ENCODE measurements at places on chromosomes 4 and X.

DNA sequence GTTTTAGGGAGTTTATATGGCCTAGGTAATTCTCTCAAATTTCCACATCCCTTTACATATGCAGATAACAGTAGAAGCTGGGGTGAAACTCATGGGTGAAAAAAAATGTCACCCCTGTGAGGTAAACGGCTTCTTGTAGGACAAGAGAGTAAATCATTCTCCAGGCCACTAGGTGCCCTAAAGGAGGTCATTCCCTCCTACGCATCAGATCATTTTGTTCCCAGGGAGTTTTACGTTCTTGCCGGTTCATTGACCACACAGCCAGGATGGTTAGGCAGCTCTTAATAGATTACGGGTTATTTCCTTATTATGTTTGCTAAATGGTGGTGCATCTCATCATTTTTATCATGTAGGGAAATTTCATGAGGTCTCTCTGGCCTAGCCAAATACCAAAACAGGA, 225.8 kb upstream of the NOCT start:
- DNase-seq: no peak

DNA sequence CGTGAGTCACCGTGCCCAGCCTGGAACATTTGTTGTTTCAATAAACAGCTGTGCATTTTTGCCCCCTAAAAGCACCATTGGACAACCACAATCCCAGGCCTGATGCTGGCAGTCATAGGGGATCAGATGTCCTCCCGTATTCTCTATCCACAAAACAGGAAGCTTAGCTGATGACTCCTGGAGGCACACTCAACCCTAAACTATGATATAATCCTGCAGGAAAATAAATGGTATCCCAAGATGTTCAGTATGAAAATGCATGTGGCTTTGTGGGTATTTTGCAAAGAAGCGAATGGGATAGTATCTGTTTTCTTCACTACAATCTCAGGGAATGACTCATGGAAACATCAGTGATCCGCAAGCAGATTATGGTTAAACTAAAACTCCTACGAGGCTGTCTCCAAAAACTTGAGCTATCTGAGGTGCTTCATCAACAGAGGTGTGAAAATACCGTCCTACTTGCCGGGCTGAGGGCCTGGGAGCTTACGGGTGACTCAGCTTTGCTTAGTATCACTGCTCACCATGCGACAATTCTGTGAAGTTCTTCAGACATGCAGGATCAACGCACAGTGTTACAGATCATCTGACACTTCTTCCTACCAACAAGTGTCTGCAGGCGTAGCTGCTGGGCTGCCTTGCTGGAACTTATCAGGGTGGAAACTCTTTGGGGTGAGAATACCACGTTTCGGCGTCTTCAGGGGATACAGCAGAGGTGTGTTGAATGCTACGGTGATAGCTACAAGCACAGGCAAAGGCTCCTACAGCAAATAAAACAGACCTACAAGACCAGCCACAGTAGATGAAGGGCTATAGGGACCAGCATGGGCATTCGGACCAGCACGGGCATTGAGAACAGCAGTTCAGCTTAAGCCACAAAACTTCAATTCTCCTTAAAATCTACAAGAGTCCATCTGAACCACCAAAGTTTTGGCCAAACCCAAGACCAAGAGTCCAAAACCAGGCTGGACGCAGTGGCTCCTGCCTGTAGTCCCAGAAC, 148.5 kb downstream of the DHRSX start:
- peak; percentile 94 for DNase-seq

- no peak for DNase-seq
Observed at GRCh38 chr4:8385106-8385505, 55.4 kb downstream of the ACOX3 start.

DNA sequence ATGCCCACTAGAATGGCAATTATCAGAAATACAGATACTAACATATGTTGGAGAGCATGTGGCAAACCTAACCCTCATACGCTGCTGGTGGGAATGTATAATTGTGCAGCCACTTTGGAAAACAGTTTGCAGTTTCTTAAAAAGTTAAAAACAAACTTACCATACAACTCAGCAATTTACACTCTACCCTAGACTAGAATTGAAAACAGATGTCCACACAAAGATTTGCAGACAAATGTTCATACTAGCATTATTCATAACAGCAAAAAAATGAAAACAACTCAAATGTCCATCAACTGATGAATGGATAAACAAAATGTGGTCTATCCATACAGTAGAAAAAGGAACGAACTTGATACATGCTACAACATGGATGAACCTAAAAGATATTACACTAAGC, 64.4 kb downstream of the SLC9A7 start:
- DNase-seq: no peak

GRCh38 chr4:124230268-124230667, 482.3 kb downstream of the ANKRD50 start:
- no peak for DNase-seq

DNA sequence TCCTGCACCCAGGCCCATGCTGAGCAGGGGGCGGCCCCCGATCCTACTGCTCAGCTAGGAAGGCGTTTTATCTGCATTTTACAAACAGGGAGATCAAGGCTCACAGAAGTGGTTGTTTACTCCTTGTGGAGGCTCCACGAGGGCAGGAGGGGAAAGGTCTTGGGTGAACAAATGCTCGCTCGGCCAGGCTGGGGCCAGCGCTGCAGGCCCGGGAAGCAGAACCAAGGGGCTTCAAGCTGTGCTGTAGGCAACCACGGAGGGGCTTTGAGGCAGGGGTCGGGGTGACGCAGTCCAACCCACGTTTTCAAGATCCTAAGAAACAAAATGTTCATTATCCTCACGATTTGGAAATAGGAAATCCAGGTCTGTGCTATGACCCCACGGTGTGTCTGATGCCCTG, 125.8 kb downstream of the HMX1 start:
- DNase-seq: no peak

DNA sequence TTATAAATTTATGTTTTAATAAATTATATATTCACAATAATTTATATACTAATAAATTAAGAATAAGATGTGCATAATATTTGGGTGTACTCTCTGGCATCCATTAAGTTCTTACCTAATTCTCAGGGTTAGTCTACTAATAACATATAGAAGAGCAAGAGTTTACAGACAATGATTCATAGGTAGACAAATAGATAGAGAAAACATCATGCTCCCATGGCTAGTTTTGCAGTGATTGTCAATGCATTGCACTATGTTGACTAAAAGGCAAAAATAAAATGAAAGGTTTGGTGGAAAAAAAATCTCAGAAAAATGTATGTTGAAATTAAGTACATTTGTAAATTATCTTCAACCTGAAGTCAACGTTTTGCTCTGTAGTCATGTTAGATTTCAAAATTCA, 606.0 kb downstream of the KCTD8 start:
- DNase-seq: no peak

DNA sequence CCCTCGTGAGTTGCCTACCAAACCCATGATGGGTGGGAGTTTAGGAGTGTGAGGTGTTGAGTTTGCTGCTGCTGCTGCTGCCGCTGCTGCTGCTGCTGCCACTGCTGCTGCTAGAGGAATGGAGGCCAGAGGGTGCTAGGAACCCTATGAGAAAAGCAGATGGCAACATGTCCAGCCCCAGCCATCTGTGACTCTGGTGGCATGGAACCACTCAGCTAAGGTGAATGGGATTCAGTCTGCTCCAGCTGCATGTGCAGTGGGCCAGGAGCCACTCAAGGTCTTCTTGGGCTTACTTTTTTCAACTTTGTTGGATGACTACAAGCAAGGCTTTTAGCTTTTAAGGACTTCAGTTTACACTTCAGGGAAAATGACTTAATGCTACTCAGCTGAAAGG, 103.8 kb downstream of the RTL5 start:
- no peak for DNase-seq

DNA sequence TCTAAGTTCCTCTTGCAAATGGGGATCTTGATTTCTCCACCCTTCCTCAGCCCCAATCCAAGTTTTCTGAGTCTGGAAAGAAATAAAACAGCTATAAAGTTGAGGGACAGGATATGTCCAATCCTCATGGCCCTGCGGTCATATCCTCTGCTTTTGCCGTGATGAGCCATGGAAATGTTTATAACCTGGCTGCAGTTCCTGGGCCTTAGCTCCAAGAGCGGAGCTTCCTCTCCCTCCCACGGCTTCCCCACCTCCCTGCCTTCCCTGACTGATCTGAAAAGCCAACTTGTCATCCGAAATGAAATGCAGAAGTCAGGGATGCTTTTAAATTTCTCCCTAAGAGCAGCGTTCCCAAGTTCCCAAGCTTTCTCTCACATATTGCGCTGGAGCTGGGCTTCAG, 221.5 kb upstream of the SFRP2 start:
- no peak for DNase-seq

GRCh38 chr4:76036855-76037254, 985 bp upstream of the CXCL11 start:
- no peak for DNase-seq

- DNase-seq: no peak
Observed at GRCh38 chrX:153644356-153645125, 2.5 kb upstream of the DUSP9 start.

DNA sequence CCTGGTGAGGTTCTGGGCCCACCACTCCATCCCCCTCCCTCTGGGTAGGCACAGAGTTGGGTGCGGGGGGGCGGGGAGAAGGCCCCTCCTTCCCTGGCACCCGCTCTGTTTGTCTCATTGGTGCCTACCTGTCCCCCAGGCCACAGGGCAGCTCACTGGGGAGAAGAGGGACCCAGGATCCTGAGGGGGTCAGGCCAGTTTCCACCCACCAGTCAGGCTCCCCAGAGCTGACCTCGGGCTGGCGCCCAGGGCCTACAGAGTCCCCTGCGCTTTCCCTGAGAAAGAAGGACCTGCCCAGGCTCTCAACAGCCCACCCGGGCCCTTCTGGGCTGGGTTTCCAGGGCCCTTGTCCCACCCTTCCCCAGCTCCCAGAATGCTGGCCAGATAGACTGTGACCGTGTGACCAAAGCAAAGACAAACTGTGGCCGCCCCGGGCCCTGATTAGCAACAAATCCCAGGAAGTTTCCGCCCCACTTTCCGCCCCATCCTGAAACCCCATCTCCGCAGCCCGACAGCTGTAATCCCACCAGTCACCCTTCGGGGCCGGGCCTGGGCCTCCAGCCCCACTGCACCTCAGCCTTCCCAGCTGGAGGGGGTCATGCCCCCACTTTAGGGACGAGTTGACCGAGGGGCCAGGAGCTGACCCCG, 33.8 kb upstream of the FGFR3 start:
- no peak for DNase-seq

- no peak for DNase-seq
Observed at GRCh38 chr4:528835-529234, 29.8 kb downstream of the PIGG start.

GRCh38 chrX:118507766-118508165, 12.2 kb downstream of the DOCK11 start:
- DNase-seq: no peak

DNA sequence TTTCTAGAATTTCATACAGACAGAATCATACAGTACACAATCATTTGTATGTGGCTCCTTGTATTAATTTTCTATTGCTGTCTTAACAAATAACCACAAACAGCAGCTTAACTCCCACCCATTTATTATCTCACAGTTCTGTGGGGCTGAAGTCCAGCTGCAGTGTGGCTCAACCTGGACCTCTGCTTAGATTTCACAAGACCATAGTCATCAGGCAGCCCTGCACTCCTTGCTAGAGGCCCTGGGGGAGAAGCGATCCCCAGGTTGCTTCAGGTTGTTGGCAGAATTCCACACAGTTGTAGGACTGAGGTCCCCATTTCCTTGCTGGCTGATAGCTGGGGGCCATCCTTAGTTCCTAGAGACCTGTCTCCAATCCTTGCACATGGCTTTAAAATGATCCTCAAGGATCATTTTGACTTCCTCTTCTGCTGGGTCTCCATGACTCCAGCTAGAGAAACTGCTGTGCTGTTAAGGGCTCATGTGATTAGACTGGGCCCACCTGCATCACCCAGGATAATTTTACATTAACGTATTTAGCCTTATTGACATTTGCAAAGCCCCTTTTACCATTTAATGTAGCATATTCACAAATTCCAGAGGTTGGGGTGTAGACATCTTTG, 60.9 kb upstream of the SMAD1 start:
- DNase-seq: no peak

All from AG04449 (cell line).